ENCODE measurements at places on chromosomes 16 and 17. TPM values are rescaled to one million over a fixed set of nuclear protein-coding genes. Genes with fewer than 3 reads are reported as not detected.

The CIITA gene
- 632 TPM for polyA plus RNA-seq

- no peak overlapping the region for H3K4me3 ChIP-seq
- DNase-seq: no peak
- H3K36me3 ChIP-seq: no peaks in the 10 kb centered on the region
- H3K27ac ChIP-seq: no peak overlapping the region
- H3K4me1 ChIP-seq: peaks cover 21% of the 10 kb centered on the region
Observed at GRCh38 chr16:21608639-21609328, 9.4 kb downstream of the METTL9 start.

DNA sequence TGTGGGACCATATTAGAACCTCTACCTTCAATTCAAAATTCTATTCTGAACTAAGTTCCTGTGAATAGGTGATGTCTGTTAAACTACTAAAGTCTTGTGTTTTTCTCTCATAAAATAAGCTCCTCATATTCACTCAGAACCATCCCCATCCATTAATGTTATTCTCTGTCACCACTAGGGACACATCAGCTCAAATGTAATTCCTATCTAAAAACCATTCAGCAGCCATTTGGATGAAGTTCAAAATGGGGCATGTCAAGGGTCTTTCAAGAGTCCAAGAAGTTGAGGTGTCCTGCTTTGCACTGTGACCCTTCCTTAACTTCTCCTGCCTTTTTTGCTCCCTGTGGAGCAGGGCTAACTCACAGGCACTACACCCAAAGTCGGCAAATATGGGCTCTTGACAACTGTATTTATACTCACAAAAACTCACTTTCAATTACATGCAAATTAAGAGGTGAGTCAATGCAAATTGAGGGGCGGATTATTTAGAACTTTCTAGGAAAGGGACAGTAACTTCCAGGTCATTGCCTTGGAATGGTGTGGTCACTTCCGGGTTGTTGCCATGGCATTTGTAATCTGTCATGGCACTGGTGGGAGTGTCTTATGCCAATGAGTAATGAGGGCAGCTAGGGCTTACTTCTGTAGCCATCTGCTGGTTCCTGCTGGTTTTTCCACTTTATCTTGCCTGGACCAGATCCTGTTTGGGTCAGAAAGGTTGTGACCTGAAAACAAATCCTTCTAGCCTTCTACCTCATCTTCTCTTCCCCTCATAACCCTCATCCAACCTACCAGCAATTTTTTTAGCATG, 128.2 kb upstream of the COX10 start:
- no peaks in the 10 kb centered on the region for H3K27me3 ChIP-seq
- no peaks in the 10 kb centered on the region for H3K36me3 ChIP-seq
- H3K27ac ChIP-seq: no peak overlapping the region
- peaks cover 10% of the 10 kb centered on the region for H3K4me1 ChIP-seq
- no peak overlapping the region for H3K4me3 ChIP-seq

The HOXB6 gene
- polyA plus RNA-seq: 0.10 TPM

GRCh38 chr17:31175237-31175636, 80.5 kb downstream of the NF1 start:
- H3K4me3 ChIP-seq: no peak overlapping the region
- no peaks in the 10 kb centered on the region for H3K36me3 ChIP-seq
- no peaks in the 10 kb centered on the region for H3K4me1 ChIP-seq
- no peak overlapping the region for H3K27ac ChIP-seq
- no peak for DNase-seq

- no peak overlapping the region for H3K4me3 ChIP-seq
- no peak overlapping the region for H3K27ac ChIP-seq
- DNase-seq: no peak
- no peaks in the 10 kb centered on the region for H3K27me3 ChIP-seq
Observed at GRCh38 chr17:16937431-16937830, 34.5 kb downstream of the TNFRSF13B start.

The FGF11 gene
- 3.3 TPM for polyA plus RNA-seq

GRCh38 chr16:85983064-85983463, 84.1 kb downstream of the IRF8 start:
- peaks cover 66% of the 10 kb centered on the region for H3K4me1 ChIP-seq
- no peak for DNase-seq
- no peaks in the 10 kb centered on the region for H3K36me3 ChIP-seq
- H3K4me3 ChIP-seq: no peak overlapping the region
- no peaks in the 10 kb centered on the region for H3K27me3 ChIP-seq
- no peak overlapping the region for H3K27ac ChIP-seq

The MYH2 gene
- not detected for polyA plus RNA-seq

- no peak overlapping the region for H3K4me3 ChIP-seq
- DNase-seq: no peak
- no peaks in the 10 kb centered on the region for H3K27me3 ChIP-seq
- H3K36me3 ChIP-seq: no peaks in the 10 kb centered on the region
- no peaks in the 10 kb centered on the region for H3K4me1 ChIP-seq
- H3K27ac ChIP-seq: no peak overlapping the region
Observed at GRCh38 chr17:72578817-72579470, 458.1 kb downstream of the SOX9 start.

DNA sequence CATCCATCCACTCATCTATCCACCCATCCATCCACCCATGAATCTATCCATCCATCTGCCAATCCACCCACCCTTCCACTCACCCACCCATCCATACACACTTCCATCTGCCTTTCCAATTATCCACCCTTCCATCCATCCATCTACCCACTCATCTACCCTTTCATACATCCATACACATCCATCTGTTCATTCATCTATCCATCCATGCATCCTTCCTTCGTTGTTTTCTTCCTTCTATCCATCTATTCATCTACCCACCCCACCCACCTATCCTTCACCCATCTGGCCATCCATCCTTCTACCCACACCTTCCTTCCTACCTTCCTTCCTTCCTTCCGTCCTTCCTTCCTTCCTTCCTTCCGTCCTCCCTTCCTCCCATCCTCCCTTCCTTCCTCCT, 106.1 kb downstream of the WWOX start:
- no peaks in the 10 kb centered on the region for H3K27me3 ChIP-seq
- H3K36me3 ChIP-seq: no peaks in the 10 kb centered on the region
- H3K4me3 ChIP-seq: no peak overlapping the region
- no peak overlapping the region for H3K27ac ChIP-seq

- no peak for DNase-seq
- H3K4me1 ChIP-seq: peaks cover 2% of the 10 kb centered on the region
- H3K36me3 ChIP-seq: no peaks in the 10 kb centered on the region
- H3K4me3 ChIP-seq: no peak overlapping the region
- H3K27ac ChIP-seq: no peak overlapping the region
- H3K27me3 ChIP-seq: no peaks in the 10 kb centered on the region
Observed at GRCh38 chr17:909642-910323, 69.8 kb downstream of the NXN start.

- no peaks in the 10 kb centered on the region for H3K27me3 ChIP-seq
- H3K4me1 ChIP-seq: peaks cover 17% of the 10 kb centered on the region
- peak; percentile 85 for DNase-seq
- H3K36me3 ChIP-seq: no peaks in the 10 kb centered on the region
- H3K27ac ChIP-seq: no peak overlapping the region
Observed at GRCh38 chr16:2897110-2897509, 14.1 kb downstream of the FLYWCH2 start.

DNA sequence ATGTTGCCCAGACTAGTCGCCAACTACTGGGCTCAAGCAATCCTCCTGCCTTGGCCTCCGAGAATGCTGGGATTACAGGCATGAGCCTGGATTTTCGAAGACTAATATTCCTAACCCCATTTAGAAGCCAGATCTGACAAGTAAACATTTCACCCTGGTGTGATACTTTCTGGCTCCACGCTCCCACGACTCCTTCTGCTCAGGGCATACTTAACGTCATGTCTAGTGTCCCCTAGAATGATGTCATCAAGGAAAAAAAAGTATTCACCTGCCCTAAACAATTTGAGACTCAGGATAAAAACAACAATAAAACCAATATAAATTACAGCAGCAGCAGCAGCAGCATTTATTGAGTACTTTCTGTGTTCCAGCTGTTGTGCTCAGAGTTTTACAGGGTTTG, 13.2 kb downstream of the ITGB3 start:
- H3K36me3 ChIP-seq: no peaks in the 10 kb centered on the region
- no peak for DNase-seq
- peaks cover 5% of the 10 kb centered on the region for H3K4me1 ChIP-seq
- no peak overlapping the region for H3K27ac ChIP-seq

GRCh38 chr17:32516450-32516849, 29.7 kb downstream of the CDK5R1 start:
- no peak for DNase-seq
- no peaks in the 10 kb centered on the region for H3K27me3 ChIP-seq

GRCh38 chr17:18231164-18231563, 5.7 kb downstream of the LLGL1 start:
- H3K27me3 ChIP-seq: no peaks in the 10 kb centered on the region
- H3K4me3 ChIP-seq: no peak overlapping the region
- peaks cover 6% of the 10 kb centered on the region for H3K4me1 ChIP-seq
- DNase-seq: no peak

The PABPN1L gene
- polyA plus RNA-seq: 0.84 TPM

GRCh38 chr17:8563024-8563776, 67.3 kb downstream of the MYH10 start:
- no peak overlapping the region for H3K27ac ChIP-seq
- H3K36me3 ChIP-seq: no peaks in the 10 kb centered on the region

The GUCY2D gene
- polyA plus RNA-seq: not detected

The G6PC1 gene
- polyA plus RNA-seq: not detected

DNA sequence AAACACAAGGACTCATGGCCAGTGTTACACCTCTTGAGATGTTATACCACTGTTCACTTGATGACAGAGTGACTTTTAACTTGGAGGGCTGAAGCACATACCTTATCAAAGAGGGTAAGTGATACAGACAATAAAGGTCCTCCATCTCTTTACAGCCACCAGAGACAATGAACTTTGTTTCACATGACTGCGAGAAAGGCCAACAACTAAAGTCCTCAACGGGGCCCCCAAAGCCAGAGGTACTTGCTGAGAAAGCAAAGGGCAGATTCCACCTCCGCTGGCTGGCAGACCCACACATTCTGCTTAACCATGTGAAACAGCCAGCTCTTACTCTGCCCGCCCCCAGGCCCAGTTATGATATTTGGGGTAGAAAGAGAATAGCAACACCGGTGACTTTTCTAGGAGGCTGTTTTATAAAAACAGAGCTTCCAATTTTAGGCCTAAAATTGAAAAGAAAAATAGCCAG, 21.4 kb downstream of the DCUN1D3 start:
- no peak overlapping the region for H3K27ac ChIP-seq
- peaks cover 18% of the 10 kb centered on the region for H3K4me1 ChIP-seq
- DNase-seq: no peak
- no peaks in the 10 kb centered on the region for H3K36me3 ChIP-seq

The RCVRN gene
- 0.16 TPM for polyA plus RNA-seq

- no peaks in the 10 kb centered on the region for H3K36me3 ChIP-seq
- DNase-seq: no peak
- peaks cover 12% of the 10 kb centered on the region for H3K4me1 ChIP-seq
- no peak overlapping the region for H3K4me3 ChIP-seq
- H3K27me3 ChIP-seq: no peaks in the 10 kb centered on the region
- no peak overlapping the region for H3K27ac ChIP-seq
Observed at GRCh38 chr17:19725486-19725885, 9.1 kb upstream of the SLC47A2 start.

GRCh38 chr17:77543801-77544200, 403.0 kb downstream of the SEC14L1 start:
- DNase-seq: no peak
- no peaks in the 10 kb centered on the region for H3K36me3 ChIP-seq
- H3K27me3 ChIP-seq: no peaks in the 10 kb centered on the region
- H3K4me3 ChIP-seq: no peak overlapping the region
- H3K27ac ChIP-seq: no peak overlapping the region

The FAM117A gene
- polyA plus RNA-seq: 105 TPM

GRCh38 chr17:4948166-4948930, at the start of gene PFN1:
Gene PFN1, minus strand, starts transcription at chr17:4948530. Its CDS starts 136 bp downstream, at chr17:4948394.
- H3K27ac ChIP-seq: peak within 1 kb of the TSS; percentile 93
- H3K36me3 ChIP-seq: peaks cover 30% of the 10 kb centered on the region
- H3K27me3 ChIP-seq: no peaks in the 10 kb centered on the region
- H3K4me1 ChIP-seq: peaks cover 50% of the 10 kb centered on the region
- H3K4me3 ChIP-seq: peak within 1 kb of the TSS; percentile 99

GRCh38 chr17:17497065-17497844, 1.1 kb upstream of the RASD1 start:
- H3K4me1 ChIP-seq: peaks cover 24% of the 10 kb centered on the region

- no peaks in the 10 kb centered on the region for H3K36me3 ChIP-seq
- H3K4me1 ChIP-seq: no peaks in the 10 kb centered on the region
- DNase-seq: no peak
Observed at GRCh38 chr16:79212114-79212791, 388.3 kb downstream of the MAF start.
